ENCODE measurements at places on chromosomes 1 and 21.

- no peak for DNase-seq
Measured at GRCh38 chr1:197951089-197951488, 33.9 kb downstream of the LHX9 start.

DNA sequence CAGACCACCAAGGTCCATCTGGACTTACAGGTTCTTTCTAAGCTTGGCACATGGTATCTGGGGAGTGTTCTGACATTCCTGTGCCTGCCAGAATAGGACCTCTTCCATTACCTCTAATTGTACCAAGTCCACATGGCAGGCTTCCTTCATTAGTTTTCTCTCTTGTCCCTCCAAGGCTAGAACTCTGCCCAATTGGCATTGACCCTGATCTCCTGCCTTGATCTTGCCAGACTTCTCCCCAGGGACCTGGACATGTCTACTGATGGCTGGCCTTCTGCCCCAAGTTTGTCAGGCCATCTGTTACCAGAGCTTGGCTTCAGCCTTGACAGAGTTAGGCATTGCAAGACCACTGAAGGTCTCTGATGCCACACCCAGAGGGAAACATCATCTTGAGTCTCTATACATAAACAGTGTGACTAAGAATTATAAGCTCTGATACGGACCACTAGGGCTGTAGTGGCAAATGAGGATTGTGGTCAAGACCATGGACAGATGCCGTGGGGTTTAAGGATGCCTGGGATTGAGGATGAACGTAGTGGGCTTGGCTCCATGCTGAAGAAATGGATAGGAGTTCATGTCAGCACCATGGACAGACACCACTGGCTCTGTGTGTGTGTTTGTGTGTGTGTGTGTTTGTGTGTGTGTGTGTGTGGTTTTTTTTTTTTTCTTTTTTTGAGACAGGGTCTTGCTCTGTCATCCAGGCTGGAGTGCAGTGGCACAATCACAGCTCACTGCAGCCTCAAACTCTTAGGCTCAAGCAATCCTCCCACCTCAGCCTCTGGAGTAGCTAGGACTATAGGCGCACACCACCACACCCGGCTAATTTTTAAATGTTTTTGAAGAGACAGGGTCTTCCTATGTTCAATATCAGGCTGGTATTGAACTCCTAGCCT lies 19.5 kb upstream of the PSMB2 start:
- no peak for DNase-seq

GRCh38 chr1:31005198-31005597 lies 60.3 kb downstream of the PUM1 start:
- DNase-seq, result no peak

GRCh38 chr1:234509457-234510328 lies 30.7 kb upstream of the TARBP1 start:
- no peak for DNase-seq

GRCh38 chr1:55168353-55168752 lies 46.8 kb downstream of the USP24 start:
- DNase-seq, result no peak

DNA sequence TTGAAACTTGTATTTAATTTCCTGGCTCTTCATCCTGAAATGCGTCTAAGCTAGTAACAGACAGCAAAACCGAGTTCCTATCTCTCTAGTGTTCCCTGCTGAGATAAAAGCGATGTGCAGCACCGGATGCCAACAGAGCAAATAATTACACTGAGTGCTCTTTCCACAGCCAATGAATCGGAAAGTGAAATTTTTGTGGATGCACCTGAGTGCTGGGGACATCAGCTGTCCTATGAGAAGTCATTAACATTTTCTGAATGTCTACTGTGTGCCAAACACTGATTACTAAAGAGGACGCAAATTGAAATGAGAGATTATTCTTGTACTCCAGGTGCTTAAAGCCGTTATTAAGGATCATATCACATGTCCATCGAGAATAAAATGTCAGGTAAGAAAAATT lies 278.0 kb downstream of the RGS7 start:
- no peak for DNase-seq

- DNase-seq, result no peak
Measured at GRCh38 chr1:181251001-181251712, 162.7 kb downstream of the IER5 start.

- DNase-seq, result no peak
Measured at GRCh38 chr1:74222701-74223100, 12.5 kb upstream of the TNNI3K start.
